ENCODE measurements at places on chromosomes 6 and 20.

DNA sequence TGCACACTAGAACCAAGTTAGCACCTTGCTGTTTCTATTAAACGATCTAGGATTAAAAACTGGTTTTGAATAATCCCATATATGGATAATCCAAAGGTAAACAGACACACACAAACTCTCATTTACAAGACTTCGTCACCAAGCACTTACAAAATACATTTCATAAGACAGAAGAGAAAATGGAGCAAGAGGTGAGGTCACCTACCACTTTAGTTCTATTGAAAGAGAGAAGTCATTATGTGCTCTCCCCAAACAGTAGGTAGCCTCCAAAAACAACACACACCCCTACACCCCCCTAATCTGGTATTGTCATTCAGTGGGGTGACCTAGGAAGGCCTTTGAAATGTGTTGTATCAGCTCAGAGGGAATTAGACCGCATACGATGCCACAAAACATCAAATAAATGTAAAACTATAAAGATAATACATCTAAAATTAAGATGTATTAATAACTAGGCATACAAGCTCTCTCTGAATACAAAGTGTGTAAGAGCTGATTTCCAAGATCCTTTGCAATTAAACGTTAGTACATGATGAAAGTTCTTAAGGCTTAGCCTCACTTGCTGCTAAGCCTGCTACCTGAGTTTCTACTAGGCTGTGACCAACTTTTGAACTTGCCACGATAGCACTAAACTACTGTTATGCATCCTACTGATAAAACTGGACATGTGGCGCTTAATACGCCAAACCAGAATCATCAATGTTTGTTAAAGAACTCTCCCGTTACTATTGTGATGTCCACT is 1.6 kb downstream of the SRPK1 start:
- DNase-seq: no peak

GRCh38 chr6:130730600-130730999 is 96.6 kb upstream of the SMLR1 start:
- DNase-seq: no peak

DNA sequence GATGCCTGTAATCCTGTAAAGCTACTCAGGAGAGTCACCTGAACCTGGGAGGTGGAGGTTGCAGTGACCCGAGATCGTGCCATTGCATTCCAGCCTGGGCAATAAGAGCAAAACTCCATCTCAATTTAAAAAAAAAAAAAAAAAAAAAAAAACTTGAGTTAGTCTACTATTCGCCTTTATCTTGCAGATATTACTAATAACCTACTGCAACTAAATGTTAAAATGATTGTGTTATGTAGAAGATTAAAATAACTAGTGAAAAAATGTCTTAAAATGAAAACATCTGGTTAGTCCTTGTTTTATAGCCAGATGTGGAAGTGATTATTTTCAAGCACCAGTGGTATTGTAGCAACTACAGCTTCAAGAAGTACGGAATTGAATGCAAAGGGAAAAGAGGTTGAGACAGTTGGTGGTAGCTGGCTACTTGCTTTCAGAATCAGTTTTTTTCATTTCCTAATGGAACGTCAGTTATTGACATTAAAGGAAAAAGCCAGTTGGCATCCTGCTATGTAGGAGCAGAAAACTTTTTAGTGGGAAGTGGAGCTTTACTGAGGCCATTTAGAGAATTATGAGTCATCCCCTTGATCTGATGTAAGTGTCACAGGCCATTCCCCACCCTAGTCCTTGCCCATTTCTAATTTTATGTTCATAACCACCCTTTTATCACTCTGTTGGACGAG is 43.8 kb upstream of the DYNLRB1 start:
- DNase-seq: no peak

GRCh38 chr6:42104095-42104803 is 38.2 kb downstream of the C6orf132 start:
- peak; percentile 72 for DNase-seq

- DNase-seq: no peak
These were observed 4.0 kb upstream of the CGAS start for GRCh38 chr6:73455865-73456629.

DNA sequence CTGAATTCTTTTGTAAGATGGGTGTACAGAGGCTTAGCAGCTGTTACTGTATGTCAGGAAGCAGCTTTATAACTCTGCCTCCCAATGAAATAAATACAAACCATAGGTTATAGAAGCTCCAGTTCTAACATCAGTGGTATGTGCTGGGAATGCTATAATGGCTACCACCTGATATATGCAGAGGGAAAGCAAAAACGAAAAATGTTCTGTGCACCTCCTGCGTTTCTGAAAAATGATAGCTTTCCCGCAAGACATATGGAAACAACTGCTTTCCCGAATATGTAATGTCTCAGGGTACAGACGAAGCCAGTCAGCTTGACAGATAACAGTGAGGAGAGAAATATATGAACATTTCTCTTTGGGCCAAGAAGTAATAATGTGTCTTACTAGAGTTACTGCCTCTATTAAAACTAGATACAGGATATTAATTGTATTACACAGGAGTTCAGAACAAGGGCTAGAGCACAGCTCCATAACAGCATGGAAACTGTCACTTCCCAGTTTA is 517.0 kb upstream of the NRSN1 start:
- no peak for DNase-seq

DNA sequence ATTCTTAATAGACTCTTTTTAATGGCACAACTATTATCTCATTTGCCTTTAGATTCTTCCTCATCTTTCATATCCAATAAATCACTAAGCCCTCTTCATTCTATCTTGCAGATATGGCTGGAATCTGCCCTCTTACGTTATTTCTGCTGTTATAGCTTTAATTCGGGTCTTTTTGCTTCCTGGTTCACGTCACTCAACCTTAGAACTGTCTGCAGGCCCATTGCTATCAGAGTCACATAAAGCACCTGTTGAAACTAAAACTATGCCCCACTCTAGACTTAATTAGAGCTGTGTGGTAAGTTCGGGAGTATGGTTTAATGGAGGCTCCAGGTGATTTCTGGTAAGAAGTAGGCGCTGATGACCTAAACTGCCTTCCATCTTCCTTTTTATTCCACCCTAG is 988 bp downstream of the QRSL1 start:
- DNase-seq: no peak

GRCh38 chr20:32125506-32125905 is 16.0 kb downstream of the TM9SF4 start:
- no peak for DNase-seq

DNA sequence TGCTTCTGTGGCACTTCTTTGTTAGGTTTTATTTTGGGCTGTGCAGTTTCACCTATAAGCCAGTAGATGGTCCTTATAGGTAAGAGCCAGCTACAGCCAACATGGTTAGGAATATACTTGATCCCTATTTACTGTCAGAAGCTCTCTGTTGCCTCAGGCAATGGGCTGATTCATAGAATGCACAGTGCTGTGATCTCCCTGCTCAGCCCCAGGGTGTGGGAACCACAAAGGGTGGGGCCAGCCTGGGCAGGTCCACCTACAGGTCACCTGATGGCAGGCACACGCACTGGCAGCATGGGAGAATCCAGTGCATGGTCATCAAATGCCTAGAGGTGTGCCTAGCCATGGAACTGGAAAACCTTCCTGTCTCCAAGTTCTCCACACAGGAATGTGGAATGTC is 191.9 kb downstream of the MOXD1 start:
- DNase-seq: no peak

DNA sequence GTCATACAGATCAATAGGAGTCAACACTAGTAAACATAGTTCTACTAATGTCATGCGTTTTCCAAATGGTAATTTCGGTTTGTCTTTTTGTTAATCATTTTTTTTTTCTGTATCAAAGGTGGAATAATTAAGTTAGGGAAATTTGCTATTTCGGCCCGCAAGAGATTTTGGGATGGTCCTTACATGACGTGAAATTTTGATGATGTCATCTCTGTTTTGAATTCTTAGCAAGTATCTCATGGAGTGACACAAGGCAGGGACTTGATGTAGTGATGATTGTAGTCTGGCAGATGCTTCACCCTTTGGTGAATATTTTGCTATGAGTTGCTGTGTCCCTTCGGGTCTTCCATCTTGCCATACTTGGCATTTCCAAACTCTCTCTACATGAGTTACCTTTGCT is 608.0 kb downstream of the BCKDHB start:
- DNase-seq: no peak

GRCh38 chr6:168858926-168859325 is 394.7 kb downstream of the THBS2 start:
- DNase-seq: no peak

DNA sequence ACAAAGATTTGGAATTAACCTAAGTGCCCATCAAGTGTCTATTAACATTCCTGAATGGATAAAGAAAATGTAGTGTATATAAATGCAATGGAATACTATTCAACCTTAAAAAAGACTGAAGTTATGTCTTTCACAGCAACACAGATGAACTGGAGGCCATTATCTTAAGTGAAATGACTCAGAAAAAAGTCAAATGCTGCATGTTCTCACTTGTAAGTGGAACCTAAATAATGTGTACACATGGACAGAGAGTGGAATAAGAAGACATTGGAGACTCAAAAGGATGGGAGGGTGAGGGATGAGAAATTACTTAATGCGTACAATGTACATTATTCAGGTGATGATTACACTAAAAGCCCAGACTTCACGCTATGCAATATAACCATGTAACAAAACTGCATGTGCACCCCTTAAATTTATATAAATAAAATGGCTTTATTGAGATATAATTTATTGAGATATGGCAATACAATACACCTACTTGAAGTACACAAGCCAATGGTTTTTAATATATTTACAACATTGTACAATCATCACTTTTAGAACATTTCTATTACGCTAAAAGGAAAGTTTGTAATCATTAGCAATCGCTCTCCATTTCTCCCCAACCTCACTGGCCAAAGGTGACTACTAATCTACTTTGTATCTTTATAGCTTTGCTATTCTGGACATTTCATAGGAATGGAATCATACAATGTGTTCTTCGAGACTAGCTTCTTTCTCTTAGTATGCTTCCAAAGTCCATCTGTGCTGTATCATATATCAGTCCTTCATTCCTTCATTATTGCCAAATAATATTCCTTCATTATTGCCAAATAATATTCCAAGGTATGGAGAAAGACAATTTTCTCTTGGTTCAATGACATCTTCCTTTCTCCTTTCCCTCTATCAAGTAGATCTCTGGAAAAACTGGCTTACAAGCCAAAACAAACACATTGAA is 5.8 kb downstream of the STX7 start:
- DNase-seq: no peak

DNA sequence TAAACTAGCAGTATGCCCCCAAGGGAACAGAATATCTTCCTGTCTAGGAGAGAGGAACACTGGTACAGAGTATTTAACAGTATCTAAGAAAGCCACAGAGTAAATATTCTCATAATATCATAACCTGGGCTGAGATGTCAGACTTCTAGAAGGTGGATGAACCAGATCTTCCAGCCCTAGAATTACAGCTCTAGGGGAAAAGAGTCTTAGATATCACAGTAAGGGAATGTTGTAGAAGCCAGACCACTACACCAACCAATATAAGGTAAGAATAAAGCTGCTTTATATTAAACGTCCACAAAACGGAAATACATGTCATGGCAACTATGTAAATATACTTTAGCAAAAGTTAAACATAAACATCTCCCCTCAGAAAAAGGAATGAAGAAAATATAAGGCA is 12.4 kb downstream of the SERINC1 start:
- DNase-seq: no peak
